ENCODE measurements at places on chromosomes 1 and 21. TPM values are rescaled to one million over a fixed set of nuclear protein-coding genes. Genes with fewer than 3 reads are reported as not detected.

- DNase-seq = no peak
Observed at GRCh38 chr1:31944205-31945089, 6.3 kb upstream of the PTP4A2 start.

GRCh38 chr21:42552407-42553336 lies 39.0 kb downstream of the SLC37A1 start:
- no peak for DNase-seq

The GRHL3 gene
- total RNA-seq = 15.1 TPM

GRCh38 chr1:200483491-200484143 lies 73.8 kb upstream of the ZNF281 start:
- DNase-seq = no peak

The SH2D1B gene
- 0.37 TPM for total RNA-seq

DNA sequence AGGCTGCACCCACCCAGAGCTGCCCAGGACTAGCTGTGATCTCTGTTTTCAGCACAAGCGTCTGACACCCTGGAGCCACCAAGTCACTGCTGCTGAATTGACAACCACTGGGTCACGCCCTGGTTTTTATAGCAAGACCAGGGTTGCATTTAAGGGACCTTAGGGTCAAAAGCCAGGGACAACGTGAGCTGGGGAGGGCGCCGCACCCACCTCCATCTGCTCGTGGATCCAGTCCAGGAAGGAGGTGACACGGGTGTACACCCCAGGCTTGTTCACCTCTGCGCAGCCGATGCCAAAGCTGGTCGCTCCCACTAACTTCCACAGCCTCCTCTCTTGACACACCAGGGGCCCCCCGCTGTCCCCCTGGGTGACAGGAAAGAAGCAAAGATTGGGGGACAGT lies 9.2 kb upstream of the TFF1 start:
- DNase-seq = no peak

The H6PD gene
- 32.6 TPM for total RNA-seq

GRCh38 chr1:170521818-170522217 lies 10.1 kb upstream of the GORAB start:
- no peak for DNase-seq

DNA sequence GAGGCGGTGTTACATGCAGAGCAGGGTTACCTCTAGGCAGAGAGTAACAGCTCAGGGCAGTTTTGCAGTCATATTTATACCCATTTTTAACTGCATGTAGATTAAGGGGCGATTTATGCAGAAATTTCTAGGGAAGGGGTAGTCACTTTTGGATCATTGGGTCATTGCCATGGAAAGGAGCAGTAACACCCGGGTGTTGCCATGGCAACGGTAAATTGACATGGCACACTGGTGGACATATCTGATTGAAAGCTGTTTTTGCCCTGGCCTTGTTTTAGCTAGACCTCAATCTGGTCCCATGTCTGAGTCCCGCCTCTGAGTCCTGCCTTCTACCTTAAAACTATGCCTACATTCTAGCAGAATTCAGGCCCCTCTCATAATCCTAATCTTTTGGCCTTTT lies 11.8 kb upstream of the USP1 start:
- no peak for DNase-seq

All from urinary bladder (tissue), 4 donors.